Activated CD4-positive, alpha-beta T cell treated with anti-CD3 and anti-CD28 coated beads, Interleukin-2, amount 50 U/mL, for 4 hours (primary cell): ENCODE measurements at places on chromosomes 11 and 22.

DNA sequence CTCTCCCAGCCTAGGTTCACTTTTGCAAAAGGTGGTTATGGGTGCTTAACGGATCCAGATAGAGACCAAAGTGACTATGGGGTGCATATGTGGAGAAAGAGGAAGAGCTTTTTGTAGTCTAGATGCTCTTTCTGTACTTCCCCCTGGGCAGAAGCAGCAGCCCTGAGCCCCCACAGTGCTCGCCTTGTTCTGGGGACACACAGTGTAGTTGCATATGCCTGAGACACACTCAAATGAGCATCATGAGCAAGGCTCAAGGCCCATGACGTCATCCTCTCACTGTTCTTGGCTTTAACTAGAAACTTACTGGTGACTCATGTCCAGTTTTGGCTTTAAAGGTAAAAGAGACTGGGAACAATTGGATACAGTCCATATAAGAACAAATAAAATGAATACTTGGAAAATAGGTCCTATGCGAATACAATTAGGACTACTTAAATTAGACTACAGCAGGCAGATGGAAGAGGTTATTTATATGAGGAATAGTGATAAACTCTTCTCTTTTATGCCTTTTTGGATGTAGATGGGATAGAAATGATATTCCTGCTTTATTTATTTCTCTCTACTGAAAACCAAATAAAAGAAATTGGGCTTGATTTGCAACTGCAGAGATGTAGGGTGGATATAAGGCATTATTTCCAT, 20.1 kb upstream of the PEX26 start:
- DNase-seq = no peak

GRCh38 chr11:127888386-127888785, 699.0 kb downstream of the ETS1 start:
- no peak for DNase-seq

DNA sequence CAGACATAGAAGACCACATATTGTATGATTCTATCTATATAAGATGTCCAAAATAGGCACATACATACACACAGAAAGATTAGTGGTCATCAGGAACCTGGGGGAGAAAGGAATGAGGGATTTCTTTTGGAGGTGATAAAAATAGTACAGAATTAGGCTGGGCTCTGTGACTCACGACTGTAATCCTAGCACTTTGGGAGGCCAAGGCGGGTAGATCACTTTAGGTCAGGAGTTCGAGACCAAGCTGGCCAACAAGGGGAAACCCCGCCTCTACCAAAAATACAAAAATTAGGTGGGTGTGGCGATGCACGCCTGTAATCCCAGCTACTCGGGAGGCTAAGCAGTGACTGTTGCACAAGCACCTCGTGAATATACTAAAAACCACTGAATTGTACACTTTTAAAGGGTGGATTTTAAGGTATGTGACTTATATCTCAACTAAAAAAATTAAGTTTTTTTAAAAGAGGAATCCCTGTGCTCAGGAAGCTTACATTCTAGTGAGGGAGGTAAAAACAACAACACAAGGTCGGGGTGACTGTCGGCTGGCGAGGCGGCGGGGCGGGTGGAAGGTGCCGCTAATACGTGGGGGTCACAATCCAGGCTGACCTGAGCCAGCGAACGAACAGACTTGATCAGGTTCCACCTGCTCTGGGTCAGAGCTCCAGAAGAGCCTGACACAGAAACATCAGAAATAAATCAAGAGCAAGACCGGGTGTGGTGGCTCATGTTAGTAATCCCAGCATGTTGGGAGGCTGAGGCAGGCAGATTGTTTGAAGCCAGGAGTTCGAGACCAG, 25.3 kb upstream of the TESMIN start:
- DNase-seq = no peak

DNA sequence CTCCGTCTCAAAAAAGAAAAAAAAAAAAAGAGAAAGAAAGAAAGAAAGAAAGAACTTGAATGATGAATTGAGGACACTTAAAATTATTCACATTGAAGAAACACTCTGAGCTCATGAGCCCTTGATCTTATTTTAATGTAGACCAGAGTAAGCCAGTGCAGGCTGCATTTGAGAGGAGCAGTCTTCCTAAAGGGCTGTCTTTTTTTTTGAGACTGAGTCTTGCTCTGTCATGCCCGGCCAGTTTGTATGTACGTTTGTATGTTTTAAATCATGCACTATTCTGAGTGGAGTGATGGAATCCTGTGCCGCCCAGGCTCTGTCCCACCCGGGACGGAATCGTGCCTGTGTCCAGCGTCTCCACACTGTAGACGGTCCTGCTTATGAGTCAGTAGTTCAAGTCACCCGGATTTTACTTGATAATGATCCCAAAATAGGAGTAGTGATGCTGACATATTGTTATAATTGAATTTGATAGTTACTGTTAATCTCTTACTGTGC, 9.6 kb downstream of the FGF4 start:
- no peak for DNase-seq

GRCh38 chr11:70532066-70532440, 133.7 kb downstream of the CTTN start:
- no peak for DNase-seq

DNA sequence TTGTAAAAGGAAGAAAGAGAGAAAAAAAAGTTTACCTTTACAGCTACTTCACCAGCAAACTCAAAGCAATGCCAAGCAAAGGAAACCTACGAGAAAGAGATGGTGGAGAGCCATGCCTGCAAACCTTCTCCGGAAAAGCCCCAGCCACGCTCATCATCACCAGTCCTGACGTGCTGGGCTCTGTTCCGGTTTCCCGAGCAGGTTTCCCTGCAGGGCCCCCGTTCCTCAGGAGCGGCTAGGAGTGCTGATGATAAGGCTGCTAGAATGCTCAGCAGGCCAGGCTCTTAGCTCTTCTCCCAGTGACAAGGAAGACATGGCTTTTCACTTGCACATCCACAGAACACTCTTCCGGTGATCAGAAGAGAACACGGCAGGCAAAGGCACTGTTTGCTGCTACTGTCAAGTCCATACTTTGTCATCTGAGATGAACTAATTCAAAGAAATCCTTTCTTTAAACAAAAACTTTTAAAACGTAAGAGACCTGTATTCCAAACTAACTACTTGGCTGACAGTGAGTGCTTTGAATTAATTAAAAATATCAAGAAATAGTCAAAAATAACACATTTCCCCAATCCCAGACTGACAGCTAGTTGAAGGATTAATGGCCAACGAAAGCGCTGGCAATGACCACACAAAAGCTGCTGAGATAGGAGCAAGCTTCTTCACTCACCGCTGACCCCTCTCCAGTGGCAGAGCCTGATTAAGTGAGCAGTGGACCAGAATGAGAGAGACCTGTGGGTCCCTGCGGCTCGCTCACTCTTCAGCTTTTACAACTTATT, 35.8 kb downstream of the DUSP8 start:
- DNase-seq = no peak

- no peak for DNase-seq
Measured at GRCh38 chr11:95563859-95564258, 225.7 kb downstream of the FAM76B start.

DNA sequence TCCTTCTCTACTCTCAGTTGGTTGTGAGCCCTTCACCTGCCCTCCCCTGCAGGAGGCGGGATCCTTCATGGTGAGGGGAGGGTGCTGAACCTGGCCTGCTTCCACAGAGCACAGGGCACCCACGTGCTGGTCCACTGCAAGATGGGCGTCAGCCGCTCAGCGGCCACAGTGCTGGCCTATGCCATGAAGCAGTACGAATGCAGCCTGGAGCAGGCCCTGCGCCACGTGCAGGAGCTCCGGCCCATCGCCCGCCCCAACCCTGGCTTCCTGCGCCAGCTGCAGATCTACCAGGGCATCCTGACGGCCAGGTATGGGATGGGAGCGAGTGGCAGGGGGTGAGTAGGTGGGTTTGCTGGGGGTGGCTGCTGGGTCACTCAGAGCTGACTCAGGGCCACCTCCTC, 6.3 kb downstream of the SSH3 start:
- DNase-seq = no peak

DNA sequence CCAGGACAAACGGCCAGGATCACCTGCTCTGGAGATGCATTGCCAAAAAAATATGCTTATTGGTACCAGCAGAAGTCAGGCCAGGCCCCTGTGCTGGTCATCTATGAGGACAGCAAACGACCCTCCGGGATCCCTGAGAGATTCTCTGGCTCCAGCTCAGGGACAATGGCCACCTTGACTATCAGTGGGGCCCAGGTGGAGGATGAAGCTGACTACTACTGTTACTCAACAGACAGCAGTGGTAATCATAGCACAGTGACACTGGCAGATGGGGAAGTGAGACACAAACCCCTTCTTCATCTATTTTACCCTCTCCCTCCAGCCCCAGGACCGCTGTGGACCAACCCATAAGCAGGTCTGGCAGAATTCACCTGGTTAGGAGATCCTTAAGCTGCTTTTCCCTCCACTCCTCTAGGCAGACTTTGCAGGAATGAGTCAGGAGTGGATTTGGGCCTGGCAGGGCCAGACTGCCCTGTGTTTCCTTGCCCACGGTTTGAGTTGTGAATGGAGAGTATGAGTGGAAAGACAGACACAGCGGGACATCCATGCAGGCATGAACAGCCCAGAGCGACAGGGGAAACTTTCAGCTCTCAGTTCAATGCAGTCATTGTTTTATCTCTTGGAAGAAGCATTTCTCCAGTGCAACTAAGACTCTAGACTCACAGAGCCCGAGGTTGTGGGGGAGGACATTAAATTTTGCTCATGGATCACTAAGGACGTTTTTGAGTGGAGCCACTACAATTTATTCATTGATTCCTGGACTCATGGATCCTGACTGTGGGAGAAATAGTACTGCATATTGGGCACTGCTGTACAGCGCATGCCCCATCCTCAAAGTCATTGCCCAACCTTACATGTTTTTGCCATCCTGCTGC, 75.3 kb upstream of the IGLL5 start:
- DNase-seq = no peak

- no peak for DNase-seq
Measured at GRCh38 chr22:48322907-48323306, 1504.8 kb downstream of the BRD1 start.

DNA sequence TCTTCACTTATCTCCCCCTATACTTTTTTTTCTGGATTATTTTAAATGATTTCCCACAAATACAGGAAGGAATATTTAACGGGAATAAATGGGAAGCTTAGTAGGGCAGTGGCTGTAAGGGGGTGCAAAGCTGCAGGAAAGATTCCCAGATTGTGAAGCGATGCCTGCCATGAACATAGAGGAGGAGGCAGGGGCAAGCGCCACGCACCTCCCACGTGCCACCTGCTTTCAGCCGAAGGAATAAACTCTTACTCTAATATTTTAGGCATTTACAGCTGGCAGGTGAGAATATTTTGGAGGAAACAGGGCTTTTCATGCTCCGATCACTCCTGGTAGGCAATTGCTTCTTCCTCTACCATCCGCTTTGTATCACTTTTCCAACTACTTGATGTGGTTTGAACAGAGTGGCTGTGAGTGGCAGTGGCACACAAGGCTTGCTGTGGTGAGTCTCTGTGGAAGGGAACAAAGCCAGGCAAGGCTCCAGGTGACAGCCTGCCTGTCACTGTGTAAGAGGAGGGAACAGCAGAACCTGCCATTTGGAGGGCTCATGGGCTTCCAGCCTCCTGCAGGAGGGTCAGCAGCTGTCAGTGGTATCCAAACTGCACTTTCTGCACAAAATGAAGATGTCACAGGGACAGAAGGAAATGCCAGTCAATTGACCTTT, 54.5 kb upstream of the PLET1 start:
- no peak for DNase-seq

GRCh38 chr11:27218421-27219038, 144.5 kb downstream of the CCDC34 start:
- no peak for DNase-seq

- DNase-seq = no peak
Measured at GRCh38 chr22:45888221-45889092, 88.5 kb downstream of the WNT7B start.

DNA sequence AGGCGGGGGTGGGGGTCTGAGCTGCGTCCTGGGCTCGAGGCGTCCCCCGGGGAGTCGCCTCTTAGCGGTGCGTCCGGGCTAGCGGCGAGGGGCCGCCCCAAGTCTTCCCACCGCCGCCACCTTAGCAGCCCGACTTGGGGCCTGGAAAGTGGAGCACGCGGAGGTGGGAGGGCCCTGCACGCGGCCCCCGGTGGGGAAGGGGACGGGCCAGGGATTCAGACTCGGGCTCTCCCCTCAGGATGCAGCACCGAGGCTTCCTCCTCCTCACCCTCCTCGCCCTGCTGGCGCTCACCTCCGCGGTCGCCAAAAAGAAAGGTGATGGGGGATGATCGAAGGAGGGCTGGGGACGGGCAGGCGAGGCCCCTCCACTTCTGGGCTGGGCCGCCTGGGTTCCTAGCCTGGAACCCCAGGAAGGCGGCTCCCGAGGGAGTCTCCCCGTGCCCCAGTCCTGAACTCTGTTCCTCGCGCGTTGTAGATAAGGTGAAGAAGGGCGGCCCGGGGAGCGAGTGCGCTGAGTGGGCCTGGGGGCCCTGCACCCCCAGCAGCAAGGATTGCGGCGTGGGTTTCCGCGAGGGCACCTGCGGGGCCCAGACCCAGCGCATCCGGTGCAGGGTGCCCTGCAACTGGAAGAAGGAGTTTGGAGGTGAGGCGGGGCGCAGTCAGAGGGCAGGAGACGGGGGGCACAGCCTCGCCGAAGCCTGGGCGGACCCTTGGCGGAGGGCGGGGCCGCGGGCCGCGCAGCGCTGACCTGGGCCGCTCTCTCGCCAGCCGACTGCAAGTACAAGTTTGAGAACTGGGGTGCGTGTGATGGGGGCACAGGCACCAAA, 563 bp downstream of the MDK start:
- DNase-seq = no peak

DNA sequence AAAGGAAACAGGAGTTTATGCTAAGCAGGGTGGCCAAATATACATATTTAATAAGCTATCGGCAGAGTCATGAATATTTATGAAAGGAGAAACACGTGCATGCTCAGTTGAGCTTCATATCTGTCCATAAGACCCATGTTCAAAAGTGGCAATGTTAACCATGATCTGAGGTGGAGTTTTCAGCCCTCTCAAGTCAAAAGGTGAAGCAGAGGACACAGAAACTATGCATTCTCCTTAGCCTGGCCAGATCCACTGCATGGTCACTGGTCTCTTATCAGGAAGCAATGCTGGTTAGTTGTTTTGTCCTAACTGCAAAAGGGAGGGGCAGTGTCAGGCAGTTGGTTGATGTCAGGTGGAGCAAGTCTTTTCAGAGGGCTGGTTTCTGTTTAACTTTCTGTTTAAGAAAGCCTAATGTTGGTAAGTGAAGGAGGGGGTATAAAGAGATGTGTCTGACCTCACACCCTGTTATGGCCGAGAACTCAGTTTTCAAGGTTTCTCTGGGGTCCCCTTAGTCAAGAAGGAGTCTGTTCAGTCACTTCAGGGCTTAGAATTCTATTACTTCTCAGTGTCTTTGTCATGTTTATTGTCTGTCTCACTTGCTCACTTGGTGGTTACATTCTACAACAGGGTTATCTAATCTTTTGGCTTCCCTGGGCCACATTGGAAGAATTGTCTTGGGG, 5.5 kb upstream of the SELENOH start:
- DNase-seq = no peak

DNA sequence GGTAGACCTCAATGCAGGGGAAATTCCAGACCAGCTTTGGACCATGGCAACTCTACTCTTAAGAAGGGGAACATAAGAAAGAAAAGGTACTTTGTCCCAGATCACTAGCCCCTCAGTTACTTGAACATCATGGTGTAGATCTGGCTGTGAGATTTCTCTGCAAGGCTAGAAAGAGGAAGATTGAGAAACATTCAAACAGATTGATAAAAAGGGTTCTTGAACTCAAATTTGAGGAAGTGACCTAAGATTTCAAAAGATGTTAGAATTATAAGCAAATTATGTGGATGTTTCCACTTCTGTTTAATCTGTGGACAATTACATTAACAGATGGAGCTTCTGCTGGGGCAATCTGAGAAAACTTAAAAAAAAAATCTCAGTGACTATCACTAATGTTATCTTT, 21.8 kb upstream of the UPB1 start:
- DNase-seq = no peak
